ENCODE measurements at places on chromosomes 7 and 10. TPM values are rescaled to one million over a fixed set of nuclear protein-coding genes. Genes with fewer than 3 reads are reported as not detected.
A peak's percentile ranks its signal among the peaks of the same experiment; 100 is the strongest.

Gene NXPH1
- total RNA-seq: not detected

- H3K27ac ChIP-seq: peak overlapping the region; percentile 98
- DNase-seq: no peak
- H3K36me3 ChIP-seq: peaks cover 35% of the 10 kb centered on the region
- peak overlapping the region; percentile 92 for H3K4me3 ChIP-seq
- H3K4me1 ChIP-seq: peaks cover 37% of the 10 kb centered on the region
- peaks cover 1% of the 10 kb centered on the region for H3K27me3 ChIP-seq
These were observed 55.1 kb downstream of the KCTD7 start for GRCh38 chr7:66683770-66684123.

DNA sequence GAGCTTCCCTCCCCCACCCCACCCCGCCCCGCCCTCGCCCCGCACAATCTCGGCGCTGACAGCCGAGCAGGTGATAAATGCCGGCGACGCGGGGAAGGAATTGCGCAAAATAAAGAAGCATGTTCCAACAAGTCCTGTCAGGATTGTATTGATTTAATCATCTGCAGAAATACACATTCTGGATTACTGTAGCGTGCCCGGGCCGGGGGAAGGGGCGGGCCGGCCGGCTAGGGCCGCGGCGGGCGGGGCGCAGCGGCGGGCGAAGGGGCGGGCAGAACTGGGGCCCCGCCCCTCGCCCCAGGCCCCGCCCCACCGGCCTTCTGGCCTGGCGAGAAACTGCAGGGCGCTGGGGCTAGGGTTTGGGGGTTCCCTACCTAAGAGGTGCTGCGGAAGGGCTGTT, 88.9 kb upstream of the PAX2 start:
- no peak overlapping the region for H3K27ac ChIP-seq
- H3K4me1 ChIP-seq: peaks cover 16% of the 10 kb centered on the region
- no peak for DNase-seq

DNA sequence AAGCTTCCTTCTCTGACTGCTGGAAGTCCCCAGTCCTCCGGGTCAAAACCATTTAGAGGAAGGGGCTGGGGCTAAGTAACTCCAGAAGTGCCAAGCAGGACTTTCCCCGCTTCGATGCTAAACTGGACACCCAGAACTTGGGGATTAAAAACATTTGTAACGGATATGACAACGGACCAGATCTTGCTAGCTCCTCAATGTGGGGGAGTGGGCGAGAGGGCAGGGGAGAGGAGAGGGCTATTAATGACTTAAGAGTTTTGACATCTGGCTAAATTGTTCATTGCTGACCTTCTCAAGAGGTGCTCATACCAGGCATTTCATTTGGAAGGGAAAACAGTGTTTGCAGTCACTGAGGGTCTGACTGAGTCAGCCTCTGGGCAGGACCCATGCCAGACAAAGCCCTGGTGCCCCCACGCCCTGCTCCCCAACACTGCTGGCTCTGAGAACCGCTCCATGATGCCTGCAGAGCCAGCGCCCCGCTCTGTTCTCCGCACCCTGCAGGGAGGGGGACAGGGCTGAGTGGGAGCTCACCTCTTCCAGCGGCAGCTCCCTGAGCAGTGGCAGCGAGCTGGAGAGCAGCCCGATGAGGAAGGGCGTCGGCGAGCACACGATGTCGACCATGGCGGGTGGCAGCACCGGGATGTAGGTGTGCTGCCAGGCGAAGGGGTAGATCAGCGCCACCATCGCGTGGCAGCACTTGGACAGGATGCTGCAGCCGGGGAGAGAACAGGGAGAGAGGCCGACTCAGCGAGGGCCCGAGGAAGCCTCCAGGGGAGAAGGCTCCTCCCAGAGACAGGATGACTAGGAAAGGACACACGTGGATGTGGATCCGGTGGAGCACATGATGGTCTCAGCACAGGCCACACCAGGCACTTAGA, 47.7 kb upstream of the MKRN1 start:
- no peak for DNase-seq
- H3K4me3 ChIP-seq: no peak overlapping the region

DNA sequence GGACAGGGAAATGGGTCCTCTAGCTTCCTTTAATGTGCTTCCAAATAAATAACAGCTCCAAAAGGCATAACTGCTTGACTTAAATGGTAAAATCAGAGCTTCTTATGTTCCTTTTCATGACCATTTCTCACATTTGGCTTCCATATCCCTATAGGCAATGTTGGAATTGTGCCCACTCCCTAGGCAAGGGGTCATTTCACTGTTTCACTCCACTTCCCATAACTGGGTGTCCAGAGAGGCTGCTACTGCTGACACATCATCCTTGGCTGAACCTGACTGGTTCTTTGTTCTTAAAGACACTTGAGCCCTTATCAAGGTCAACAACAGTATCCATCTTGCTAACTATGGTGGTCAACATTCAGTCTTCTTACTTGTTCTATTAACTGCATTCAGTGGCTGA, 37.1 kb downstream of the PRTFDC1 start:
- DNase-seq: no peak
- H3K4me1 ChIP-seq: peaks cover 28% of the 10 kb centered on the region
- no peaks in the 10 kb centered on the region for H3K27me3 ChIP-seq
- H3K27ac ChIP-seq: no peak overlapping the region
- H3K36me3 ChIP-seq: peaks cover 8% of the 10 kb centered on the region

Gene HK1
- 157 TPM for total RNA-seq

Gene PNLIPRP1
- total RNA-seq: not detected

DNA sequence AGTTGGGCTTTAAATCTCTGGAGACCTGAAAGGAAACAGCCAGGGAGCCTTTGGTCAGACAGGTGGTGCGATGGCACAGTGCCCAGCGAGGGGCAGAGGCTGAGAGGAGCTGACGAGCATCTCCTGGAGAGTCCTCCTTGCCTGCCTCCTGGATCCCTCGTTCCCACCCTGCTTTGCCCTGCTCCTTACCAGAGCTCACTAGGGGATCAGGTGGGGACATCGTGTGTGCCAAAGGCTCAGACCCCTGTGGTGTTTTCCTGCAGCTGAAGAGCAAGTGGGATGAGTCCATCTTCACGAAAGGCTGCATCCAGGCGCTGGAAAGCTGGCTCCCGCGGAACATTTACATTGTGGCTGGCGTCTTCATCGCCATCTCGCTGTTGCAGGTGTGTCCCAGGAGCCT, 21.8 kb upstream of the SH2D4B start:
- H3K27me3 ChIP-seq: peaks cover 5% of the 10 kb centered on the region
- H3K36me3 ChIP-seq: peaks cover 50% of the 10 kb centered on the region
- H3K4me1 ChIP-seq: peaks cover 16% of the 10 kb centered on the region
- no peak overlapping the region for H3K4me3 ChIP-seq
- DNase-seq: no peak

Gene SLC18A2
- not detected for total RNA-seq

DNA sequence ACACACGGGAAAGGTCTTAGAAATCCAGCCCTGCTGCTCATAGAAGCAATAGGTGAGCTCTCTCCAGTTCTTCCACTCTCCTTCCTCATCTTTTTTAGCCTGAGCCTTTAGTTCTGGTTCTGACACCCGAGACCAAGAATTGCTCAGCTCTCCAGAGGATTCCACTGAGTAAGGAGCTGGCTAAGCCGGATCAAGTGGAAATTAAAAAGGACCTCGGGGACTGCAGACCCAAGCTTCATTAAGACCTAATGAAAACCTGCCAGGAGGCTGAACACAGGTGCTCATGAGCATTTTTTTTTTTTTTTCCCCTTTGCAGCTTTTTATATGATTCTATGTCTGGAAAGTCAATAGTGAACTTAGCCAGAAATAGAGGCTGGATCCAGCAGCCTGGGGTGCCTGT, 1176.0 kb upstream of the AUTS2 start:
- DNase-seq: no peak
- H3K4me3 ChIP-seq: no peak overlapping the region
- 0 out of 2 replicates have a peak, but pooled peaks cover 2% of the 10 kb centered on the region for H3K36me3 ChIP-seq
